Stimulated activated CD8-positive, alpha-beta memory T cell treated with anti-CD3 and anti-CD28 coated beads, Interleukin-15, amount 100 ng/mL, for 48 hours (primary cell): ENCODE measurements at places on chromosomes 3 and 15.

DNA sequence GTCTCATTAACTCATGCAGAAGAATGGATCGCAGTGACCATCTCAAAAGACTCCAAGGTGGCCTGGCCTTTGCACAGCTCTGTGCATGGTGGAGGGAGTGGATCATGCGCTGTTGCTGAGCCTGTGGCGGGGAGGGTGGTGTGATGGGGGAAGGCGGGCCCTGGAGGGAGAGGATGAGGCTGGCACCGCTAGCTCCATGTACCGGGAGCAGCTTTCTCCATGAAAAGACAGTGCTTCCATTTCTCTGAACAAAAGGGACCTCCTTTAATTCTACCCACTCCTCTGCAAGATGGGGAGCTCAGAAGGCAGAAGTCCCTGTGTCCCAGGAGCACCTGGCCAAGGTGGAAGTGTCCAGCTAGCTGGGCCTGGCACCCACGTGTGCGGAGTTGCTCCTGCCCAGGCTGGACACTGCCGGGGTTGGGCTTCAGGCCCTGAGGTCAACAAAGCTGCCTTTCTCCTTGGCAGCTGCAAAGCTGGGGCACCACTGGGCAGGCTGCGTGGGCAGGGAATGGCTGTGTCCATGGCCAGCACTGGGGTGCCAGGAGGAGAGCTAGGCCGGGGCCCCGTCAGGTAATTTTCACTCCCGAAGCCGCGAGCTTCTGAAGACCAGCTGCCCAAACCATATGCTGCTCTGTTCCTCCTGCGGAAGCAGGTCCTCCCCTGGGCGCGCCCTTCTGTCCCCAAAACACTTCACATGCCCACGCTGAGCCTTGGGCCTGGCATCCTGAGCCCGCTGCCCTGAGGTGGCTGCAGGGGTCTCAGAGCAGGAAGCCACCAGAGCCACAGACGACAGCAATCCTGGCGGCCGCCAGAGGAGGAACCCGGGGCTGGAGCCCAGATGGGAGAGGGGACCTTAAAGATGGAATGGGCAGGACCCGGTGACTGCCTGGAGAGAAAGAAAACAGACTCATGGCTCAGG is 6.4 kb downstream of the MAP6D1 start:
- DNase-seq: no peak

DNA sequence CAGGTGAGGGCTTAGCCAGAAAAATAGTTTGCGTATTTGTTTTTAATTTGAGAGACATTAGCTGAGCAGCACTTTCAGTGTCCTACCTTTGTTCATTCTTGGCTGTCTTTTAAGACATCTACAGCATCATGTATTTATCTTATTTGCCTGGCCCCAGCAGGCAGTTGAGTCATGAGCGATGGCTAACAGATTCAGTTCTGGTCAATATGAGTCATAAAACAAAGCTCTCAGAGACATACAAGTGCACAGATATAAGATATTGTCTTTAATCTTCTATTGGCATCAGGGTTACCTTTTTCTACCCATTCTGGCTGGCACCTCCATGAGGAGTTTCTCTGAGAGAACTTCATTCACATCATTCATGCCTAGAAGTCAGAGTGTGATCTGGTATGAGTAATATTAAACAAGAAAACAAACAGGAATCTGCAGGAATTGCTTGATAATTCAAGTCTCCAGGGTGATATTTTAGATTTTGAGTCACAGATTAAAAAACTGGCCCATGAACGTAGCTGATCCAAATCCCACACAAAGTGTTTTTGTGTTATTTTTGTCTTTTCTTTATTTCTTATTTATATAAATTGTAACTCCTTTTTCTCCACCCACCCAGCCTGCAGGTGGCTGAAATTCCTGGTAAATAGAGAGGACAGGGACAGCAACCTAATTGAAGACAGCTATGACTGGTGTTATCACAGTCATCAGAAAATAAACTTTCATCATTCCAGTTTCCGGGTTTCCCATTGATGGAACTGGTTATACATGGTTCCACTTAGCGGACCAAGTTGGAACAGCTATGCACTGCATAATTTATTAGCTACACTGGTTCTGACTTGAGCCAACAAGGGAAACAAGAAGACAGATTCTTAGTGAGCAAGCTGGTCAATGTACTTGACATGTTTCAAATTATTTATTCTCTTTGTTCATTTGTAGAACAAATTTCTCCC is 47.3 kb downstream of the PLSCR2 start:
- DNase-seq: no peak

DNA sequence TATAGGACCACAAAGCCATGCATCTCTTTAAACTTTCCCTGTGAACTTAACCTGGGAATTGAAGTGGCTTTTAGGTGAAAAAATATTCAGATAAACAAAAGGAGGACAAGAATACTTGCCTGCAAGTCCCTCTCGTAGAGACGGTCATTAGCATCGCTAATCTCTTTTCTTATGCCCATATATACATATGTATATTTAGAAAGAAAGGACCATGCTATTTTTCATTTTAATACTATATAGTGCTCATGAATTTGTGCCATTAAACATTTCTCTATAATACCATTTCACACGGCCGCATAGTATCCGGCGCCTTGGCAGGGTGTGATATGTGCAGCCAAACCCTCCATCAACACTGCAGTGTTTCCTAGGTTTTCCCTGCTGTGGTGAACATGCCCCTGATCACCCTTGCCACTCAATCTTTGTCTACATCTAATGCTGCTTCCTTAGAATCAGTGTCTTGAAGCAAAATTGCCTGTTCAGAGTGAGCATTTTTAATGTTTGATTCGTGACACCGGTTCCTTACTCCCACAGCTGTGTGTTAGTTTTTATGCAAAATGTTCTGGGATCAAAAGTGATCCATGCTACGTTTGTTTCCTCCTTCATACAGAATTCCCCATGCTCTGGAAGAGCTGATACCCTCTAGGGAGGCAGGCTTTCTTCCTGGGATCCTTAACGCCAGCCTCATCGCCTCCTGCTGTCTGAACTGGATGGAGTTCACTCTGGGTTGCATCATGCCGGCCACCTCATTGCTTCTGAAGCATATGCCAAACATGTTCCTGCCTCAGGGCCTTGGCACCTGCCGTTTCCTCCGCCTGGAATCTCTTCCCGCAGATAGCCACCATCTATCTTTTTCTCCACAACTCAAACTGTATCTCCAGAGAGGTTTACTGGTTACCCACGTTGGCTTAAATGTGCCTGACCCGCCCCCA is 118.1 kb downstream of the FBLN2 start:
- no peak for DNase-seq

DNA sequence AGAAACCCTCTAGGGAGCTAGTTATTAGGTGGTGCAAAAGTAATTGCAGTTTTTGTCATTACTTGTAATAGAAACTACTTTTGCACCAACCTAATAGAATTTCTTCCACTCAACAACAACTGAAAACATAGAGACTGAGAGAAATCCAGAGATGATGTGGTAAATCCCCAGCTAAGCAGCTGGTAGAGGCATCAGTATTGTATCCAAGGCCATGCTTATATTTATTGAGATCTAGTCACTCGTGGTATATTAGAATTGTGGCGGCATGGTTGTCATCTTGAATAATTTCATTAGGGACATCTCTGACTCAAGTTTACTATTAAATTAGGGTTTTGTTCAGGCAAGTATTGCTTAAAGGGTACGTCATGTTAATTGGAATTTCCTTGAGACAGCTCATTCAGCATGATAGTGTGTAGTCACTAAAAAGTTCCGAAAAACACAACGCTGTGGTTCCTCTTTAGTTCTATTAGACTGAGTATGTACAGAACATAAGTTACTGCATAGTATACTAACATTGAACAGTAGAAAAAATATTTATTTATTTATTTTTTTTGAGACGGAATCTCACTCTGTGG is 35.3 kb downstream of the PAK2 start:
- DNase-seq: no peak

DNA sequence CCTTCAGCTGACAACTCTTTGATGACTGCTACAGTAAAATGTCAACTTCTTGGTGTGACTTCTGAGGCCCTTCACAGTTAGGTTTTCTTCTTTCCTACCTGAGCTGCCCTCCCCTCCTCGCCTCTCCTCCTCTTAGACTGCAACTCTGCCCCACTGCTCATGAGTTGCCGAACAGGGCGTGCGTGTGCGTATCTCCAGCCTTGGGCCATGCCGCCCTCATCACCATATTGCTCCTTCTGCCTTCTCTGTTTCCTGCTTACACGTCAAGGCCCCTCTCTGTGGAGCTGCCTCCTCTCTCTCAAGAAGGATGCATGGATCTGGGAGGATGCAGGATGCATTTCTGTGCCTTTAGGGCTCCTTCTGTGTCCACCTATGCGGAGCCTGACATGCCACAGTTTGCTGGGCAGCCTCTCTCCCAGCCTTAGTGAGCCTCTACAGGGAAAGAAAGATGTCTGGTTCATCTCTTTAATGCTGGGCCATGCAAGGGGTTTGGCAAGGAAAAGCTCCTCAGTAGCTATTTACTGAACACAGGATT is 205.9 kb downstream of the RPLP1 start:
- DNase-seq: no peak

GRCh38 chr15:34314491-34315490 is 22.8 kb downstream of the SLC12A6 start:
- DNase-seq: no peak

GRCh38 chr15:71646767-71647486 is 163.4 kb upstream of the NR2E3 start:
- DNase-seq: no peak

GRCh38 chr15:71011503-71012155 is 103.6 kb upstream of the THSD4 start:
- no peak for DNase-seq

GRCh38 chr3:89932882-89933281 is 825.5 kb downstream of the EPHA3 start:
- DNase-seq: no peak

- DNase-seq: no peak
Measured at GRCh38 chr3:32780735-32781210, 37.0 kb upstream of the TRIM71 start.

DNA sequence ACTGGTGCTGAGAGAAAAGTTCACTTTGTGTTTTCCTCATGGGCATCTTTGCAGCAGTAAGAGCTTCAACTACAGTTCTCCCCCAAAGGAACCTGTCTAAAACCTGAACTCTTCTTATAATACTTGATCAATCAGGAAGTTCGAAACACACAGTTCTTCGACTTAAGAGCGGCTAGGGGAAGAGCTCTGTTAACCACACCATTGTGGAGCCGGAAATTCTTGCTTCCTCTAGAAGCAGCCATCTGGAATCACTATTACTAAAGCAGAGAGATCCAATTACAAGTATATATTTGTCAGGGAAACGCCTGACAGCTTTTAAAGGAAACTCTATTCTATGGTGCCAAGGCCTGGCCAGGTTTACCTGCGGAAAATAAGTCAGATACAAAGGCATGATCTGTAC is 337.3 kb upstream of the CBLB start:
- DNase-seq: no peak

DNA sequence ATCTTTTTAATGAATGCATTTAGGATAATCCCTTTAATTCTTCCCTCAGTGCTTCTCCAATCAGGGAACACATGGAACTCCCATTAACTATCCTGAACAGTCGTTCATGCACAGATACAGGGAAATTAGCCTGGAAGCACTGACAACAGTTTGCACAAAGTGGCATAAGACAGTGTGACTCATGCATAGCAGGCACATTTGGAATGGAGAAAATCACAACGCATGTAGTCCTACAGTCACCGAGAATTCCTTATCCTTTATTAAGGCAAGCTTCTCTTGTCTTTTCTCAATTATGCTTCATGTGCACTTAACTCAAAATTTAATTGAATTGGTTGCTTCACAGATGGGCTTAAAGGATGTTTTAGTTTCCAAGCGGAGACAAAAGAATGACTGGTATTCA is 155.0 kb upstream of the CRBN start:
- no peak for DNase-seq

GRCh38 chr3:143875546-143875945 is 27.3 kb upstream of the SLC9A9 start:
- no peak for DNase-seq

DNA sequence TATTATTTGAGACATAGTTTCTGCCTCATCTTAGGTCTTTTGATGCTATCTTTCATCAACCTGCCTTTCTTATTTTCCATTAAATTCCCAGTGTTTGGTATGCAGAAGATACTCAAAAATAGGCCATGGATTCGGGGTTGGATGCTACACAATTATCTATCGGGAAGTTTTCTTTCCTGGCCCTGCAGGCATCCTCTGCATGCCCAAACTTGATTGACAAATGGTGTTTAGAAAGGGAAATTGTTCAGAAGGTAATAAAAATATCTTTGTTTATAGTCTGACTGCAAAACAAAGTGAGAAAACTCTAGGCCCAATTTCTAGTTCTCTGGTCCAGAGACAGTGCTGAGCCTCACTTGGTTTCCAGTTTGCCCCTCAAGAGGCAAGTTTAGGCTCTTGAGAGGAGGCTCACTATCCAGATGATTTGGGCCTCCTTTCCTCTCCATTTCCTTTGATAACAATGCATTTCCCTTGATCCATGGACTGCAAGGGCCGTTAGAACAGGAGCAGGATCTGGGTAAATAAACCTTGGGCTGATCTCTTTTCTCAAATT is 157.1 kb upstream of the DPH6 start:
- DNase-seq: no peak

- DNase-seq: no peak
Measured at GRCh38 chr3:185763347-185764005, 61.4 kb downstream of the IGF2BP2 start.

GRCh38 chr15:35358824-35359223 is 187.1 kb downstream of the DPH6 start:
- DNase-seq: no peak

GRCh38 chr15:39918688-39919385 is 1.2 kb downstream of the GPR176 start:
- DNase-seq: no peak

DNA sequence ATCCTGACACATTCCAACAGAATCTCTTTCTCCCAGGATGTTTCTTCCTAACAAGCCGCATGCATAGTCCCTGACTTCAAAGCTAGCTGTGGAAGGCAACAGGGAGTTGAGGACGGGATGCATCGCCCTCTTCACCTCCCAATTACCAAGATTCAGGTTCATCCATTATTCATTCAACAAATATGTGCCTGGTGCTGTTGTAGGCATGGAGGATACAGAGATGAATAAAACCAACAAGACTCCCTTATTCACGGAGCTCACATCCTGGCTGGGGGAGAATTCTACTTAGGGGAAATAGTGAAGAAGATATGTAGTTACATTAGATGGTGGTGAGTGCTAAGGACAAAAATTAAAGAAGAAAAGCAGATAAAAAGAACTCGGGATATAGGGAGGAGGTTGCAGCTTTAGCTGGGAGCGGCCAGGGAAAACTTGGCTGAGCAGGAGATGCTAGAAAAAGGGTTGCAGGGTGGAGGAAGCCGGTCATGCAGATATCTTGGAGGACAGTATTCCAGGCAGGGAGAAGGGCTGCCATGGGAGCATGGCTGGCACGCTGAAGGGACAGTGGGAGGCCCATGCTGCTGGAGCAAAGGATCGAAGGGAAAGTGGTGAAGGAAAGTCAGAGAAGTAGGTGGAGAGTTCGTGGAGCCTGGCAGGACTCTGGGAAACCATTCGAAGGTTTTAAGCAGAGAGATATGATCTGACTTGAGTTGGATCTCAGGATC is 5.0 kb downstream of the ITGB5 start:
- no peak for DNase-seq

DNA sequence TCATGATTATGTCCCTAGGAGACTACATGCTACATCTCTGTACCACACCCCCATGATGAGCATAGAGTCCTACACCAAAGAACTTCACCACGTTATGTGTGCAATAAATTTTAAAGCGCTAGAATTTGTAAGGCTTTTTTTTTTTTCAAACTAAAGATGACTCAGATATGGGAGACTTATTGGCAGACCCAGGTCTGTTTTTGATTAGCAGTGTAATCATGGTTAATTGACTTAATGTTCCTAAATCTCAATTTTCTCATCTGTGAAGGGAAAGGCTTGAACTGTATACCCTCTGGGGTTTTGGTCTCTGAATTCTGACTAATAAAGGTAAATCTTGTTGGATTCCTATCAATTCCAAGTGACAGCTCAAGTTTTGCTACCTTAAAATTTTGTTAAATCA is 26.4 kb downstream of the ABI3BP start:
- DNase-seq: no peak
